SJCRH30 (cell line): ENCODE measurements at places on chromosomes 6 and 20.
A peak's percentile ranks its signal among the peaks of the same experiment; 100 is the strongest.

- no peak for DNase-seq
Observed at GRCh38 chr6:31578184-31579118, 3.1 kb downstream of the TNF start.

GRCh38 chr6:30234356-30234755 lies 21.1 kb upstream of the TRIM26 start:
- DNase-seq, result no peak

- no peak for DNase-seq
Observed at GRCh38 chr20:9516234-9516871, 2.0 kb downstream of the LAMP5 start.

- DNase-seq, result no peak
Observed at GRCh38 chr20:2151858-2152281, 50.2 kb downstream of the STK35 start.

DNA sequence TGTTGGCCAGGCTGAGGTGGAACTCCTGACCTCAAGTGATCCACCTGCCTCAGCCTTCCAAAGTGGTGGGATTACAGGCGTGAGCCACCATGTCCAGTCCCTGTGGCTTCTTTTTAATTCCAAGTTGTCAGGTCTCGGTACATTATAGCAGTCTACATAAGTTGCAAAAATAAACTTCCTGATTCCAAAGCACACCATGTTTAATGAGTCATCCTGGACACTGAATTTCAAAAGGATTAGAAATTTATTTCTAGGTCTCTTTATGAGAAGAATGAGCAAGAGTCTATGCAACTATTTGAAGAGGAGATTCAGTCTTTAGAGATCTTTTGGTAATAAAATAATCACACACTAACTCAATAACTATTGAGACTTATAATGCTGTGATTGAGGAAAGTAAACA lies 63.9 kb upstream of the MCHR2 start:
- peak; percentile 22 for DNase-seq

DNA sequence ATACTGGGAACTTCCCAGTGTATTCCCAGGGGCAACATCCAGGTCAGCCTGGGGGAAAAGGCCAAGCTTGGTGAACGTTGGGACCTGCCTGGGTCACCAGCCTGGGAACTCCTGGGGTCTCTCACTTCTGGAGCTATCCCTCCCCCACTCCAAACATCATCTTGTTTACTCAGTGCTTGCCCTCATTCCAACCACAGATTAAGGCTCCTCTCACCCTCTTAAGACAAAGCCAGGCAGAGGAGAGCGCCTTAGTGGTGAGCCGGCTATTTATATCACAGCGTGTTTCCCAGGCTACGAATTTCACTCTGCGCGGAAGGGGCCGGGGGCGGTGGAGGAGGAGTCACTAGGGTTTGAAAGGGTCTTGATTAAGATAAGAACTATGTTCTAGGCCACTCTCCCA lies 12.1 kb downstream of the PRPH2 start:
- peak; percentile 22 for DNase-seq

DNA sequence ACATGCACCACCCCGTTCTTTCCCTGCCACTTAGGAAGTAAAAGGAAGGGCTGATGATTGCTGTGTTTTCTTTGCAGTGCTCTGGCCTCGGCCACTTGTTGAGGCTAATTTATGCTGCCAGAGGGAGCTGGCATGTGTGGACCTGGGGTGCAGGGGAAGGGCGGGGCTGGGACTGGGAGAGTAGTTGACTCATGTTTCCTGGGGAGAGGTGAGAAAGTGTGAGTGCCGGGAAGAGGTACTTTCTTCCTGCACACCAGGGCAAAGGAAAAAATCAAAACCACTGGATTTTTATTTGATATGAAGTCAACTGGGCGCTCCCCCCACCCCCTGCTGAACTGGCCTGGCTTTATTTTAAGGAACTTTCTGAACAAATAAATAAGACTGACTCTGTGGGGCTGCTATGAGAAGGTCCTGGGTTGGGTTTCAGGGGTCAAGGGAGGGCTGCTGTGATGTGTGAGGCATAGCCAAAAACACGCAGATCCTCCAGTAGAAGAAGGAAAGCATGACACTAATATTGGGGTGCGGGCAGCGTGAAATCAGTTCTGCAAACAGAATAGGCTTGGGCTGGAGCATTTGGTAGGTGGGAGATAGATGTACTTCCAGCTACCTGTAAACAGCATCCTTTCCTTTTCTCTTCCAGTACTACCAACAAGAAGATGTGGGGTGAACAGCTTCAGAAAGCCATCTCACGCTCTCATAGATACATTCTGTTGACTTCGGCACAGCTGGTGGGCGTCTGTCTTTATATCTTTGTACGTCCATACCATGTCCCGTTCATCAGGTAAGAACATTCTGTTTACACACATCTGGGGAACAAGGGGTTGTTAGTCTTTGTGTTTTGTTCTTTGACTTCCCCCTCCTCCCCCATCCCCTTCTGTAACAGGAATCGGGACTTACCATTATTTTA lies 87.5 kb downstream of the SYNJ2 start:
- DNase-seq, result no peak

- no peak for DNase-seq
Observed at GRCh38 chr20:63318391-63319163, 25.6 kb downstream of the COL20A1 start.

DNA sequence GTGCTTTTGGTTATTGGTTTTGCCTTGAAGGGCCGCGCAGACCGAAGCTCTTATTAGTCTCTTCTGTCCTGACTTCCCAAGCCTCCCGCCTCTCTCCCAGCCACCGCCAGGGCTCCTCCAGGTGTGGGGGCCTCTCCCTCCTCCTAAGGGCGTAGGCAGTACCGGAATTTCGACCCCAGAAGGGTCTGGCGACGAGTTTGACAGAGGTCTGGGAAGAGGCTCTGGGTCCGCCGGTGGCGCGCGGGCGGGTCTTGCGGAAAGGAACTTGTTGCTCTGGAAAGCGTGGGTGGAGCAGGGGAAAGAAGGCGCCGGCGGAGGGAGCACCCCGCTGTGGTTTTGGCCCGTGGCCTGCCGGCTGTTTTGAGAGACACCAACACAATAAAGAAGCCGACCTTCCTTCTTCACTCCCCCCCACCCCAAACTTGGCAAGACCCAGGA lies 1.8 kb downstream of the PCSK2 start:
- DNase-seq, result no peak
